ENCODE measurements at places on chromosomes 13 and 19.

DNA sequence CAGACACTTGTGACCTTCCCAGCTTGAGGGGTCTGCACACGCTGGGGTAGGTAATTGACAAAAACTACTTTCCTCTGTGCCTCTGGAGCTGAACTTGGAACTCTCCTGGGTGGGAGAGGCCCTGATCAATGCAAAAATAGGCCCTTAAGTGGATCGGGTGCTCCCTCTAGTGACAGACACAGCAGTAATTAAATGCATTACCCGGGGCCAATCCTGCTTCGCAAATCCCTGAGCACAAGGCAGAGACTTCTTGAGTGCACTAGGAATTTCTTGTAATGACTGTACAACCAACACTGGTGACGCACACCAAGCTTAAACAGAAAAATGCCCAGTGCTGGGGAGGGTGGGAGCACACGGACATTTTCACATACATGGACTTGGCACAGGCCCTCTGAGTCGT is 10.6 kb upstream of the UBE2S start:
- peak; percentile 30 for DNase-seq

DNA sequence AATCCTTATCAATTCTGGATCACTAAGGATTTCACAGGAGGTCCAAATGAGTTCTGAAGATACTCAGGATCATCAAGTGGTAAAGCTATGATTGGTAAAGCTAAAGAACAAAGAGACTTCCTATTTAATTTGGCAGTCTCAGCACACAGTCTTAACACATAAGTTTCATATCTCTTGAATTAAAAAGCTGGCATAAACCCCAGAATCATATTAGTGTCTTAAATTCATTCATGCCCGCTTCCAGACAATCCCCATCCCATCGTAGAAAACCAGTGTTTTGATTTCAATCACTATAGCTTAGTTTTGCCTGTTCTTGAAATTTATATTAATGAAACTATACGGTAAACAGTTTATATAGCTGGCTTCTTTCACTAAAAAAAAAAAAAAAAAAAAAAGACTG is 278.7 kb downstream of the DIAPH3 start:
- no peak for DNase-seq

DNA sequence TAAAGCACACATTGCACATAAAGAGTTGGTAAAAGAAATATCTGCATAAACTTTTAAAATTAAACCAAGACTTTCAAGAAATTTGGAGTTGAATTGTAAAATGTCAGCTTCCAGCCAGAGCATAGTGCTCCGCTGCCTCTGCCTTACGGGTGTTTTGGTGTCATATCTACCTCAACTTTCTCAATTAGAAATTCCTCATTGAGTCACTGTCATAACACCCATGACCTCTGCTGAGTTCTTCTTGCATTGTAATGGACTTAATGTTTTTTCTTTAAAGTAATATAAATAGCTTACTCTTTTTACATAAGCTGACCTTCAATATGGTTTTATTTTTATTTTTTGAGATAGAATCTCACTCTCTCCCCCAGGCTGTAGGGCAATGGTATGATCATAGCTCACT is 551.0 kb upstream of the NBEA start:
- DNase-seq: no peak

DNA sequence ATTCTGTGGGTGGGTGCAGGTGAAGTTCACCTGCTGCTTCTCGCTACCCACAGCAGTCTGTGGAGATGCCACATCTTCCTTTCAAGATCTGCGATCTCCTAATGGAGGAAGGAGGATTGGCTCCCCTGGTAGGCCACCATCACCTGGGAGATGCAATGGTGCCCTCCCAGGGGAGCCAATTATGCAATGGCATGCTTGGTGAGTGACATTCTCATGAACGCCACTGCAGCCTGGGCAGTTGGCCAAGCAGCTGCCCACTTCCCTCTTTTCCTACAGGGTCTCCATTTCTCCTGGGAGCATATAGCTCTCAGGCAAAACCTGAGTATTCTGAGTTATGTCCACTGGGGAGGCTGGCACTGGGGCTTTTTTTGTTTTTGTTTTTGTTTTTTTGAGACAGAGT is 83.5 kb upstream of the KCTD15 start:
- DNase-seq: no peak

- DNase-seq: no peak
Measured at GRCh38 chr13:113656003-113656588, 1.9 kb downstream of the ATP4B start.

DNA sequence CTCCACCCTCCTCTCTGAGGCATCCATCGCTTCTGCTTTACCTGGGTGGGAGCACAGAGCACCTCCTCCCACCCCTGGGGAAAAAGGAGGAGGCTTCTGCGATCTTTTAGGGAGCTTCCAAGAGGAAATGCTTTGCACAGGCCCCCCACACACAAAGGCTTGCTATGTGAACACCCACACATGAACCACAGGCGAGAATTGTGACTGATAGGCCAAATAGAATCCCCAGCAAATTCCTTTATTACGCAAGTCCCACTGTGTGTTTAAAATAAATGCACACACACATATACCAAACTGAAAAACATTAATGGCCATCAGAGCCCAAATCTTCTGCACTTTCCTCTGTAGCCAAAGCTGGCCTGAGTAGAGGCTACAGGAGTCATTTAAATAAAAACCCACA is 50.6 kb downstream of the HSPH1 start:
- DNase-seq: no peak

- no peak for DNase-seq
Measured at GRCh38 chr13:103759361-103759760, 693.1 kb upstream of the SLC10A2 start.

- DNase-seq: no peak
Measured at GRCh38 chr19:41691268-41691970, 3.3 kb upstream of the CEACAM7 start.

GRCh38 chr13:83184150-83184475 is 698.2 kb downstream of the SLITRK1 start:
- no peak for DNase-seq

GRCh38 chr19:53824134-53824611 is at the start of gene NLRP12:
TSS of gene NLRP12 (minus strand) at chr19:53824314. CDS start at chr19:53824174, 140 bp downstream.
- no peak for DNase-seq

- peak; percentile 57 for DNase-seq
Measured at GRCh38 chr19:6773323-6773931, 919 bp downstream of the VAV1 start.

- DNase-seq: peak; percentile 62
Measured at GRCh38 chr19:19540715-19541515, 2.9 kb downstream of the CILP2 start.

- DNase-seq: no peak
Measured at GRCh38 chr13:111937777-111938311, 129.1 kb upstream of the SOX1 start.

- no peak for DNase-seq
Measured at GRCh38 chr13:24012648-24013047, 115.3 kb upstream of the C1QTNF9B start.

DNA sequence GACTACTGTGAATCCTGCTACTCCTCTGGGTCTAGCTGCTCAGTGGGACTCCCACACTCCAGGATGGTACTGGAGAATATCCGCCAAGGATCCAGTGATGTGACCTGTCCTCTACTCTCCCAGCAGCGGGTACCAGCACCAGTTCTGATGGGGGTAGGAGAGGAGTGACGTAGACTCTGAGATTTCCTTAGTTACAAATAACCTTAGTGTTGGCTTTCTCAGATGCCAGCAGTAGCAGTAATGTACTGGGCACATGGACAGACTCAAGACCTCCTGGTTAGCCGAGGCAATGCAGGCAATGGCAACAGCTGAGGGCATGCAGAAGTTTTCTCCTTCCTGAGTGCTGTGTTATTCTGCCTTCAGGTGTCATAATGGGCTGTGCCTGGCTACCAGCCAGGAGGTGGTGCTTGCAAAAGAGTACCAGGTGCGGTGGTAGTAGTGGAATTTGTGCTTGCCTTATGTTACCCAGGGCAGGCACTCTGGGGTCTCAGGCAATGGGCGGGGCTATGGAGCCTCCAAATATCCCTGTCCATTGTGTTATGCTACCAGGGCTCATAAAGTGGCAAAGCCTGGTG is 105.3 kb upstream of the KLF5 start:
- no peak for DNase-seq

DNA sequence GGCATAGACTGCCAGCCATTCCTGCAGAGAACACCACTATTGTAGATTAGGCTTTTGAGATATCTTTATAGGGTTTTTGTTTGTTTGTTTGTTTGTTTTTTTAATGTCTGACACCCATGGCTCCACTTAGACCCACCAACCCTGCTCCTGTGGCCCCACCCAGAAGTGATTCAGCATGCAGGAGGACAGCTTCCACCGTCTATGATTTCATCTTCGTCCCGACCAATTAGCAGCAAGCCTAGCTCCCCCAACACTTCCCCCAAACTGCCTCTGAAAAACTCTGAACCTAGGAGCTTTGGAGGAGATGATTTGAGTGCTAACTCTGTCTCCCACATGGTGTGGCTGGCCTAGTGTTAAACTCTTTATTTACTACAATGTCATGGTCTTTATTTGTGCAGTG is 108.3 kb upstream of the RXFP2 start:
- no peak for DNase-seq

- DNase-seq: no peak
Measured at GRCh38 chr19:32416749-32417456, 11.3 kb downstream of the DPY19L3 start.

- no peak for DNase-seq
Measured at GRCh38 chr13:84605927-84606326, 723.7 kb upstream of the SLITRK1 start.

DNA sequence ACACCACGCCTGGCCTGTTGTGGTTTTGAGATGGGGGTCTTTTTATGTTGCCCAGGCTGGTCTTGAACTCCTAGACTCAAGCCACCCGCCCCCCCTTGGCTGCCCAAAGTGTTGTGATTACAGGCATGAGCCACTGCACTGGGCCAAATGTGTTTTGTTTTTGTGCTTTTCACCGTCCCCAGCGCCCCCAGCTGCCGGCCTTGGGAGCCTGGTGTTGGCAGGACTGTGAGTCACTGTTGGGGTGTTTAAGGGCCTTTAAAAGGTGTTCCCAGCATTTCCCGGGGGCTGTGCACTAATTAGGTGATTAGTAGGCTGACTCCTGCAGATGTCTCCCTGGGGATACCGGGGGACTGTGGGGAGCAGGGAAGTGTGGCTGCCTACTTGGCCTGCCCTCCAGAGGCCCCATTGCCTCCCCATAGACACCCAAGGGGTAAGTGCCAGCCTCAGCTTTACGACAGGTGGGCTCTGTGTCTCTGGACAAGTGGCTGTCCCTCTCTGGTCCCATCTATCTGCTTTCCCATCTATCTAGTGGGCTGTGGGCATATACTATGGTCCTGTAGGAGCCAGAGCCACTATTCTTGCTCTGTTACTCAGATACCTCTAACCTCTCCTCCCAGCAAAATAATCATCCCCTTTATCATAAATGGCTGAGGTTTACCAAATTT is 11.8 kb upstream of the TLE5 start:
- DNase-seq: no peak

- DNase-seq: no peak
Measured at GRCh38 chr13:20105161-20105689, 55.6 kb downstream of the GJA3 start.

DNA sequence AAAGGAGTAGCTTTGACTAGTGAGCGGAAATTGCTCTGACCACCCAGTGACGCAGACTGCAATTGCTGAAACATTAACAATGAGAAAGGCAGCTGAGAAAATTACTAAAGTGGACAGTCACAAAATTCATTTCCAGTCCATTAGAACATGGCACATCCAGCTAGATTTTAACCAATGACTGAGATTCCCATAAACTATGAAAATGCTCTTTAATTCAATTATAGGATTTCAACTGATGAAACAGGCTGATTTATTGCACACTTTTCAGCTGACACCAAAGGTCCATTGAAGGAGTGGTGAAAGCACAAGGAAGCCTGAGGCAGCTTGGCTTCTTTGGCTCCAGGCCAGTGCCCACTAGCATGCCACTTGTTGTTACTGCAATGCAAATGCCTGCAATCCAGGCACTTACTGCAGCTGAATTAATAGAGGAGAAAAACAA is 933.4 kb downstream of the SLITRK6 start:
- no peak for DNase-seq

DNA sequence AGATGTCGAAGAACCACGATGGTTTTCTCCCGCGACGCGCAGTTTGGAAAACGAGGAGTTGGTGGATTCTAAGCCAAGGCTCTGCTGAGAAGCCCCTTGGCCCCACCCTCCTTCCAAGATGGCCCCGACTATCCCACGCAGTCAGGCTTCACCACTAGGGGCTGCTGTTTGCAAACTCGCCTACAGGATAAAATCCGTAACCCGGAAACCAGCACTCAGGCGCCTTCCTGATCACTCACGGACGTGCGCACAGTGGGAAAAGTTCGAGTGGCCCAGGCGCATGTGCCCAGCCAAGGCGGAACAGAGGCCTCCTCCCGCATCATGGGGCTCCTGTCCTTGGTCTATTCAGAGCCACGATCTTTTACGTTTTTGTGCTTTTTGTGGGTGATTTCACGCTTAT is 19.2 kb upstream of the UQCR11 start:
- no peak for DNase-seq

Data from stimulated activated CD4-positive, alpha-beta T cell treated with anti-CD3 and anti-CD28 coated beads, Interleukin-1b, Interleukin-23, amount 100 ng/mL, for 24 hours (primary cell).